ENCODE measurements at places on chromosomes 3 and 15.

GRCh38 chr3:192843723-192844485 lies 73.8 kb downstream of the MB21D2 start:
- DNase-seq: no peak

DNA sequence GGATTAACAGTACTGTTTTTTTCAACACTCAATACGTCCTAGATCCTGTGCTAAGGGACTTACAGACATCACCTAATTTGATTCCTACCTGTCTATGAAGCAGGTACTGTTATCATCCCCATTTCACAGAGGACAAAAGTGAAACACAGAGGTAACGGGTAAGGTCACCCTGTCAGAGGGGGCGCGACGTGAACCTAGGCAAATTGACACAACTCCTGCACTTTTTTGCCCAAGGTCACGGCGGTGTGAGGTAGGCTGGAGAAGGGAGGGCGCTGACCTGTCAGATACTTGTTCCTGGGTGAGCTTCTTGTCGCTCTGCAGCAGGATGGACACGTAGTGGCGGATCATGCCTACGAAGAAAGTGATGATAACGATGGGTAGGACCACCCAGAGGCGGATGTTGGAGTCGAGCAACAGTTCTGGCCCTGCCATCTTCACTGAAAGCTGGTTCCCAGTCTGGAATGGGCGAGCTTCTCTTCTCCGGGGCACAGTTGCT lies 363 bp downstream of the EMC3 start:
- DNase-seq: no peak

- DNase-seq: no peak
Observed at GRCh38 chr3:175397372-175397771, 538.2 kb downstream of the NAALADL2 start.

GRCh38 chr15:57892181-57892580 lies 173.3 kb downstream of the ALDH1A2 start:
- DNase-seq: no peak

DNA sequence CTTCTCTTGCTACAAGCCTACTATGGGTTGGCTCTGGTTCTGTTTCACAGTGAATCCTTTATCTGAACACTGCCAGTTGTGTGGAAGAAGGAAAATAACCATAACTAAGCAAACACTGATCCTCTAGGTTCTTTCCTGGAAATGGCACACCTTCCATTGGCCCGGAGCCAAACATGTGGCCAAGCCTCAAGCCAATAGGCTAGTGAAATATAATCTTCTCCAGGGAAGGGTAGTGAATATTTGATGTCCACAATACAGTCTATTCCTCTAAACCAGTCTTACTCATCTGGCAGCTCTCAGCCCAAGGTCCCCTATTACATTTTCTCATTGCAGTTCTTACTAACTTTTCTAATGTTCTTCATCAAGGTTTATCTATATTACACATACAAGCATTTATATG lies 921.3 kb downstream of the TUSC7 start:
- no peak for DNase-seq
